ENCODE measurements at places on chromosomes 3 and 15.

- no peak for DNase-seq
These were observed 17.7 kb downstream of the CTNNB1 start for GRCh38 chr3:41216993-41217392.

- DNase-seq, result no peak
These were observed 162.8 kb downstream of the ARRDC4 start for GRCh38 chr15:98123297-98123696.

GRCh38 chr3:151852074-151852811, 21.2 kb upstream of the SUCNR1 start:
- DNase-seq, result no peak

GRCh38 chr3:178003756-178004155, 532.5 kb upstream of the KCNMB2 start:
- peak; percentile 15 for DNase-seq

GRCh38 chr3:158658889-158659288, 13.6 kb downstream of the LXN start:
- no peak for DNase-seq

- no peak for DNase-seq
These were observed 7.6 kb upstream of the SPTBN5 start for GRCh38 chr15:41901431-41901830.

- no peak for DNase-seq
These were observed 13.5 kb downstream of the KBTBD8 start for GRCh38 chr3:67011414-67012131.

DNA sequence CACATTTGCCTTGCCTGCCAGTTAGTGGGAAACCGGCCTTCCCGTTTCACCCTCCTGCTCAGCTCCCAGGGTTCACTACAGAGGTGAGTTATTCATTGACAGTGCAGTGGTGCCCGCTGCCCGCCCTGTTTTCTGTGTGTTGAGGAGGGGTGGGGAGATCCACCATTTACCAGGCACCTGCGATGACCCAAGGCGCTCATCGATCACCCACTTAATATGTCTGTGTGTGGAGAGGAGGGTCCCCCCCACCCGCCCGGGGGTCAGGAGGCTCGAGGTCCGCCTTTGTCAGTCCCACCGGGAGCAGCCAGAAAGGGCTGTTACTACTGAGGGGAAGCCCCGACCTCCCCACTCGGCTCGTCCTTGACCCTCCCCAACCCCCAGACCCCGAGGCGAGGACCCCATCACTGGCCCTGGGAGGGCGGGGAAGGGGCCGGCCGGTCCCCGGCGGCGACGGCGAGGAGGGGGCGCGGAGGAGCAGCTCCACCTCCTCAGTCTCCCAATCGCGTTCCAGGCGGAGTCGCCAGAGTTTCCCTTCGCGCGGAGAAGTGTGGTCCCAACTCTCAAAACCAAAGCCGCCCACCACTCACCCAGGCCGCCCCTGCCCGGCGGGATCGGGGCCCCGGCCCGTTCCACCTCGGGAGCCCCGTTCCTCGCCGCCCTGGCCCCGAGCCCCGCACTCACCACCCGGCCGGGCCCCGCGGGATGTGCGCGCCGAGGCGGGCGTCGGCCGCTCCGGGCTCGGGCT, 1.1 kb downstream of the PLXNB1 start:
- DNase-seq, result no peak

DNA sequence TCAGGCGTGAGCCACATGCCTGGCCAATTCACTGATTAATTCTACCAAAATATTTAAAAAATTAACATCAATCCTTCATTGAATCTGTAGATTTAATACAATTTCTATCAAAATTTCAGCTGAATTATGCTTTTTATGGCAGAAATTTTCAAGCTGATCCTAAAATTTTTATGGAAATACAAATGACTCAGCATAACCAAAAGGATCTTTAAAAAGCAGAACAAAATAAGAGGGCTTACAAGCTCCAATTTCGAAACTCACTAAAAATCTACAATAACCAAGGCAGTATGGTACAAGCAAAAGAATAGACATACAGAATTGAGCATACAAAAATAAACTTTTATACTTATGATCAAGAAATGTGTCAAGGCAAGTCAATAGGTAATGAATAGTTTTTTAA, 180.4 kb upstream of the CTNNB1 start:
- no peak for DNase-seq

GRCh38 chr3:40379674-40380306, 7.2 kb upstream of the ENTPD3 start:
- no peak for DNase-seq

DNA sequence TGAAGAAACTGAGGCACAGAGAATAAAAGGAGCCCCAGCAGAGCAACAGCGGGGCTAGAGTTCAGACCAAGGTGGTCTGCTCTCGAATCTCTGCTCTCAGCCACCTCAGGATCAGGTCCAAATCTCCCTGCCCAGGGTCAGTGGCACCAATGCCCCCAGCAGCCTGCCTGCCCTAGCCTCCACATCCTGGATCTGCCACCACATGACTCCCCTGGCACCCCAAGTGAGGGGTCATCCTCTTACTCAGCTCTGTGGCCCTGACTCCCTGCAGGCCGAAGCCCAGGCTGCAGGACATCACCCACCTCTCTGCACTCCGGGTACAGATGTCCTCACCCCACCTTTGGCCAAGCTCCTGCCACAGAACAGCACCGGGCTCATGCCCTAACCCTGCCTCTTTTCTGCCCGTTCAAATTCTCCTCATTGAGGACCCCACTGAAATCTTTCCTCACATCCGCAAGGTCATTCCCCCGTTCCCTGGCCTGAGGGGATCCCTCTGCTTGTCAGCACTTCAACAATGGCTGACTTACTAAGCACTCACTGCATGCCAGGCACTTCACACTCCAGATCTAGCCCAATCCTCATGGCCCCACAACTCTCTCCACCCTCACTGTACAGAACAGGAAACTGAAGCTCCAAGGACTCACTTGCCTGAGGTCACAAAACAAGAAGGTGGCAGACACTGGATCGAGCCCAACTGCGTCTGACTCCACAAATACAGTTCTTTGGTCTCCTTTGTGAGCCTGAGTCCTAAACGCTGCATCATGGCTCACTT, 4.3 kb downstream of the PPIB start:
- DNase-seq, result no peak

GRCh38 chr3:148958696-148959095, 32.6 kb upstream of the GYG1 start:
- no peak for DNase-seq

DNA sequence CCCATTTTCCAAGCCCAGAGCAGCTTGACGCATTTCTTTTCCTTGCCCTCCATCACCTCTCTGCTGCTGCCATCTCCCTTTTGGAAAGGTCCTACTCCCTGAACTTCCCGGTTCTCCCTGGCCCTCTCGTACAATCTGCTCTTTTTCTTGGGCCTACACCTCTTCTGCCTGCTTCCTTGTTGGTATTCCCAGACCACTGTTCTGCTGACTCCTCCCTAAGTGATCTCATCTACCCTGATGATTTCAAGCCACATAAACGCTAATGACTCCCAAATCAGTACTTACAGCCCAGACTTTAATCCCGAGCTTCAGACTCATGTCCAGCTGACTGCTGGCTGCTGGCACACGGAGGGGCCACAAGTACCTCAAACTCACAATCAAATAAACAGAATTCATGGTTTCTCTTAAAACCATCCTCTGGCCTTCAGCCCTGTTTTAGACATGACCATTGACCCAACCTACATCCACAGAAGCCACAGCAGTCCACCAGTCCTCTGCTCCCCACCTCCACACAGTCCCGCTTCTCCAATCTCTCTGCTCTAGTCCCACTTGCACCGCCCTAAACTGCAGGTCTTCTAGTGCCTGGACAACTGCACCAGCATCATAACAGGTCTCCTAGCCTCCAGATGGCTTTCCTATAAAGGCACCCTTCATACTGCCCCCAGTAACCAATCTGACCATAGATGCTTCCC, 57.6 kb downstream of the AAGAB start:
- DNase-seq, result no peak

DNA sequence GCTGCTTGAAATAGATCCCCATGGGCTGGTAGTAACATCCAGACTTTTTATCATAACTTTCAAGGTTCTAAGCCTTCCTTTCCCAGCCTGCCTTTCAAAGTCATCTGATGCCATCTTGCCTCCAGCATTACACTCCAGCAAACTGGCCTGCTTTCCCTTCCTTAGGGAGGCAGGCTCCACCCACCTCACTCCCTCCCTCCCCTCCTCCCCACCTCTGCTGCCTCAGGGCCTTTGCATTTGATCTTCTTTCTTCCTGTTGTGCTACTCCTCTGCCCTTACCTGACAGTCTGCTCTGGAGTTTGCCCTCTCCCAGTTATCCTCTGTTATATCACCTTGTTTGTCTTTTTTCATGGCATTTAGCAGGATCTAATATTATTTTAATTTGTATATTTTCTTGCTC, 319.5 kb downstream of the KCNH8 start:
- no peak for DNase-seq

DNA sequence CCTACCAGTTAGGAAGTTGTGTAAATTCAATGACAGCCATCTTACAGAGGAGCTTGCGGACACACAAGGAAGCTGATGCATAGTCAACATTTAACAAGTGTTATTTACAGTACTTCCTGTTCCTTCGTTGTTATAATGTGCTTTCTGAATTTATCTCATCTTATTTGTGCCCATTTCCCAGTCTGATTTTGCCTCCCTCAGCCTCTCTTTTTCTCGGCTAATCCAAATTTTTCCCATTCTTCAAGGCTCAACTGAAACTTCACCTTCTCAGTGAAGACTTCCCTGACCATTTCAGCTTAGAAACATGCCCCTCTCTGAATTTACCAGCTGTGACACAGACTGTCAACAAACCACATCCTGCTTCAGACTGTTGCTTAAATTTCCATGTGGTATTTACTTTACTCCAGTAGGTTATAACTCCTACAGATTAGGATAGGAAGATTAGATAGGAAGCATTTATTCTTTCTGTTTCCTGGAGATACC, 55.7 kb upstream of the CP start:
- peak; percentile 73 for DNase-seq

DNA sequence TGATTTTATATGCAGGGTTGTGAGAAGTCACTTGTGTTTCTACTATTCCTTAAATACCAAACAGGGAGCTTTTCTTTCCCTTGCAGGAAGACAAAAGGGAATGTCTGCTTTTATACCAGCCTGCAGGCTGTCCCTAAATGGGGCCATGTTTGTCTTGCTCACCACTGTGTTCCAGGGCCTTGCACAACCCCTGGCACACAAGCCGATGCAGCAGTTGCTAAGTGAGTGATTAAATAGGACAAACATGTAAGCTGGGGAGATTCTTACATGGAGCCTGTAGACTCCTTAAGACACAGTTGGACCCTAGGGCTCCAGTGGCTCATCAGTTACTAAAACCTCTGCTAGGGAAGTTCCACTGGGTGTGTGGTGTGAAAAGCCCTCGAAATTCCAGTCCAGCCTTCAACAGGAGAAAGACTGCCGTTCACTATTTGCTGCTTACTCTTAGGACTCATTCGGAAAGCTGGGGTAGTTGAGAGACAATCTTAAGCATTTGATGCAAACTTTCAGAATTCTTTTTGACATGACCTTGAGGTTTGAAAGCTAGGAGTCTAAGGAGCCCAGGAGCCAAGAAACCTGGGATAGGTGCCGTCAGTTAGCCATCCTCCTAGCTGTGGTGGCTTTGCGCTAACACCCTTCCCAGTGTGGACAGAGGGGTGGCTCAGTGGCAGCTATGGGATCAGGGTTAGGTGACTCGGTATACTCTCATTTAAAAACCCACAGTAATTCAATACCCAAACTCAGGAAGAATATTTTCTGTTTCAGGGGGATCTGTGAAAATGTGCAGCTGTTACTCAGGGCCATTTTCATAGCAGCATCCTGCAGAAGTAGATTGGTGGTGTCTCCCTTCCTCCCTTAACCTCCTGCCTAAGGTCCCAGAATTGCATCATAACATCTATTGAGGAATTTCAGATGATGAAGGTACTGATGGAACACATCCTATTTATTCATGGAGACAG, 39.1 kb downstream of the SYNM start:
- no peak for DNase-seq

DNA sequence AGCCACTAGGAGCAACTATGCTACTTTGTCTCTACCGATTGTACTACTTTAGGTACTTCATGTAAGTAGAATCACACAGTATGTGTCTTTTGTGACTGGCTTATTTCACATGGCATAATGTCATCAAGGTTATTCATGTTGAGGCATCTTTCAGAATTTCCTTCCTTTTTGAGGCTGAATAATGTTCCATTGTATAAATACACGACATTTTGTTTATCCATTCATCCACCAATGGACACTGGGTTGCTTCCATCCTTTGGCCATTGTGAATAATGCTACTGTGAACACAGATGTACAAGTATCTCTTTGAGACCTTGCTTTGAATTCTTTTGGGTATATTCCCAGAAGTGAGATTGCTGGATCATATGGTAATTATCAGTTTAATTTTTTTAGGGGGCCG, 29.2 kb downstream of the MYO5A start:
- DNase-seq, result no peak

DNA sequence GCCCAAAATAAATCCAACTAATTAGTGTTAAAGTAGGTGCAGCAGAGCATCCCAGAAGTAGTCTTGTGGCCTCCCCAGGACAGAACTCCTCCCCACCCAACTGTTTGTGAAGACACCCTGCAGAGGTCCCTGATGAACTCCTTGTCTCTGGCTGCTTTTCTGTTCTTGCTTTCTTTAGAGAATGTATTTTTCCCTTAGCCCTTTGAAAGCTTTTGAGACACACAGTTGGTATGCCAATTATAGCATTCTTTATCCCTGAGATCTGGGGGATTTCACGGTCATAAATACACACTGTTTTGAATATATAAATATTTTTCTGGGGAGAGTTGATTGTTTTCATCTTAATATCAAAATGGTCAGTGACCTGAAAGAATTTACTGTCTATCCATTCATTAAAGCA, 9.8 kb downstream of the TFG start:
- DNase-seq, result no peak

Measured in non-pigmented ciliary epithelial cell (primary cell).